ENCODE measurements at places on chromosomes 3 and 15. TPM values are rescaled to one million over a fixed set of nuclear protein-coding genes. Genes with fewer than 3 reads are reported as not detected.

Gene UBAP1L
- total RNA-seq = 0.10 TPM

DNA sequence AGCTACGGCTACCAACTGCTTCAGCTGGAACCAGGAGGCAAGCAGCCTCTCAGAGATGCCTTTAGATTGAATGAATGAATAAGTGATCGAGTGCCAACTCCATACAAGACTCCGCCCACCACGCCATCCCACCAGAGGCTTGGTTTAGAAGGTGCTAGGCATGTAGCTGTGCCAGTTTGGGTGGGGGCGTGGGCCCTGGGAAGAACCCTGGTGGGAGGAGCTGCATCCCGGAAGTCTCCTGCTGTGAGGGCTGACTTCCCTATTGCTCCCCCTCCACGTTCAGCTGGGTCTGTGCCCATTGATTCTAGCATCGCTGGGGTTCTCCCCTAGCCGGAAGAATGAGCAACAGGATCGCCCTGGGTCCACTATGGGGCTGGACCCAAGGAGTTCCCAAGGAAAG lies 20.9 kb downstream of the LINGO1 start:
- peak; percentile 21 for DNase-seq

DNA sequence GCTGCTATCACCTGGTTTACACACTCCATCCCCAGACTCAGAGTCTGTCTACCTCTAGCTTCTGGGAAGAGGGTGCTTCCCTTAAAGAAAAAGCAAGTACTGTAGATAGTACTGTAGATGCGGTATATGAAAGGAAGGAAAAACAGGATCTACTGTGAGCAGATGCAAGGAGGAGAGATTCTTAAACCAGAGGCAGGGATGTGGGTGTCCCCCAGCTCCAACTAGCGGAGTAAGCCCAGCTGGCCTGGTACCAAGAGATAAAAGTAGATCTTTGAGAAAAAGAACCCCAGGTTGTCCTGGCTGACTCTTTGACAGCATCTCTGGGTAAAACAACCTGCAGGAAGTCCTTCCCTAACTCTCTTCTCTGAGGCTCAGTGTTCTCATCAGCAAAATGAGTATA lies 523.7 kb upstream of the PROK2 start:
- DNase-seq = no peak

DNA sequence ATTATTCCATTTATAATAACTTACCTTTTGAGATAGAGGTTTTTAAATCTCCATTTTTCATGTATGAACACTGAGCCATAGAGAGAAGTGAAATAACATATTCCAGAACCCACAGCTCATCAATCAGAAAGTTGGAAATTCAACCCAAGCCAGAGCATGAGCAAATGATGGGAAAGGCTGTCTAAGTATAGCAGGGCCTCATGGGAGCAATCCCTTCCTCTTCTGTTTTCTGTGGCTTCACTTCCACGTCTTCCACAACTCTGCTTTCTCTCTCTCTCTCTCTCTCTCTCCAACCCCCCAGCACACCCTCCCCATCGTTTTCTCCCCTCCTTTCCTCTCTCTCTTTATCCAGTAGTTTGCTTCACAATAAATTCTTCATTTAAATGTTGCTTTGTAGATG lies 14.8 kb upstream of the IL1RAP start:
- no peak for DNase-seq
